Activated naive CD4-positive, alpha-beta T cell treated with anti-CD3 and anti-CD28 coated beads for 36 hours (primary cell): ENCODE measurements at places on chromosomes 6 and 20. TPM values are rescaled to one million over a fixed set of nuclear protein-coding genes. Genes with fewer than 3 reads are reported as not detected.

DNA sequence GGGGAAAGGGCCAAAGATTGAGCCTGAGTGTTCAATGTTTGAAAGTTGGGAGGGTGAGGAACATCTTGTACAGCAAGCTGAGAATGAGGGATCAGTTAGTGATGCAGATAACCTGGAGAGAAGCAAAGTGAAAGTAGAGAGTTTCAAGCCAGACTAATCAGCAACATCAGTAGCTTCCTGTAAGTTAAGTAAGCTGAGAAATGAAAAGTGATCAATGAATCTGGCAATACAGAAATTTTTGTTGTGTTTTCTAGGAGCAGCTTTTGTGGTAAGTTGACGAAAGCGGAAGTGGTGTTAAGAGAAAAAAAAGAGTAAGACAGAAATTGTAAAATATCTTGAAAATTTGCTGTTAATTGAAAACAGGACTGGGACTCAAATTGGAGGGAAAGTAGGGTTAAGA lies 855.5 kb upstream of the MAP3K7 start:
- H3K4me3 ChIP-seq, result no peak overlapping the region
- no peaks in the 10 kb centered on the region for H3K36me3 ChIP-seq
- H3K4me1 ChIP-seq, result no peaks in the 10 kb centered on the region
- H3K27ac ChIP-seq, result no peak overlapping the region

DNA sequence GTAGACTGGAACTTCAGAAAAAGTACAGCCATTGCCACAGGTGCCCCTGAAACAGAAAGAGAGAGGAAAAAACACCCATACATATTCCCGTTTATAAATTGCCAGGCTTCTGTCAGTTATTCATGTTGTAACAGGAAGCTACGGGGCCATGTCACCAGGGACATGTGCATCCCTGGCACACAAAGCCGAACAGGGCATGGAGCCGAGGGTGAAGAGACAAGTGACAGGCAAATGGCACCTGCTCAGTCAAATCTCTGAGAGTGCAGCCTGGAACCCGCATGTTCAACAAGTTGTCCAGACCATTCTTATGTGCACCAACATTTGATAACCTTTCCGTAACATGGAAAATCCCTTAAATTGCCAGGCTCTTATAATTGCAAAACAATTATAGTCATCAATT lies 740.7 kb downstream of the KIF16B start:
- H3K4me3 ChIP-seq, result no peak overlapping the region
- no peaks in the 10 kb centered on the region for H3K27me3 ChIP-seq
- no peaks in the 10 kb centered on the region for H3K36me3 ChIP-seq
- no peak overlapping the region for H3K27ac ChIP-seq
- no peak for DNase-seq
- no peaks in the 10 kb centered on the region for H3K4me1 ChIP-seq

GRCh38 chr6:160435935-160436334 lies 87.8 kb downstream of the SLC22A3 start:
- no peak overlapping the region for H3K4me3 ChIP-seq
- no peak overlapping the region for H3K27ac ChIP-seq
- H3K27me3 ChIP-seq, result peaks cover 30% of the 10 kb centered on the region
- DNase-seq, result peak; percentile 21

DNA sequence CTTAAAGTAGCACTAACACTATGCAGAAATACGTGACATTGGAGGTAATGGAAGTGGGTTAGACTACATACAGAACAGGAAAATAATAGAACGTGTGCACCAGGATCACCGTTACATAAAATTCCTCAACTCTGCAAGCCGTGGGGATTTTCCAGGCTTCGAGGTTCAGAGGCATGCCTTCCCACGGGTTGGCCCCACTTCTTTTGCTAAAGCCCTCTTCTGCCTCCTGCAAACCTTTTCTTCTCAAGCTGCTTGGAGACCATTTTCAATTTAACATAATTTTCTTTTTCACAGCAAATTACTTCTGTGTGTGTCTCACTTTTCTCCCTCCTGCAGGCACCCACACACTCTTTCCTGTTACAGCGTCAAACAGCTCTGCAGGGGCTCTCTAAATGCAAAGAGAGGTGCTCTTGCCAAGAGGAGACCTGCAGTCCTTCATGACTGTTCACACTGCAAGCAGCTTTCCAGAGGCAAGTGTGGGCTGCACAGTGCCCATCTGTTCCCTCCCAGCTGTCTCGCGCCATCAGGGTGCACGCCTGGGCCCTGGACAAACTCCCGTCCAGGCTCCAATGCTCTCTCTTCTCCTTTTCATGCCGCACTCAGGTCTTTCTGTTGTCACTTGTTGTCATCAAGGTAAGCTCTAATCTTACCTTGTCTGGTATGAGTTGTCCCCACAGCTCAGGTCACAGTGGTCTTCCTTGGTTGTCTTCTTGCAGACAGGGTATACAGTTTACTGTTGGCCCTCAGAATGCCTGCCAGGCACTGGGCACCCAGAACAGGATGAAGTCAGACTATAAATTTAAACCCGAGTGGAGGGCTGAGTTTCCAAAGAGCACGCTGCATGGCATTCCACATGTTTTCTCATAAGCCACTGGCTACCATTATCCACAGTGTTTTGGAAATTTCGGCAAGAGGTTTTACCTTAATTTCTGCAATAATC lies 164.8 kb upstream of the GGTLC1 start:
- no peak overlapping the region for H3K27ac ChIP-seq
- no peaks in the 10 kb centered on the region for H3K36me3 ChIP-seq

- H3K36me3 ChIP-seq, result peaks cover 45% of the 10 kb centered on the region
- H3K4me1 ChIP-seq, result no peaks in the 10 kb centered on the region
- DNase-seq, result no peak
- H3K27ac ChIP-seq, result no peak overlapping the region
- no peaks in the 10 kb centered on the region for H3K27me3 ChIP-seq
Observed at GRCh38 chr20:37226889-37227288, 34.7 kb downstream of the GHRH start.

- no peaks in the 10 kb centered on the region for H3K27me3 ChIP-seq
- no peaks in the 10 kb centered on the region for H3K4me1 ChIP-seq
- no peaks in the 10 kb centered on the region for H3K36me3 ChIP-seq
- H3K4me3 ChIP-seq, result no peak overlapping the region
- H3K27ac ChIP-seq, result no peak overlapping the region
Observed at GRCh38 chr20:23060629-23061028, 11.2 kb upstream of the THBD start.

Gene CCN6
- total RNA-seq, result not detected

Gene SLC22A2
- total RNA-seq, result not detected
